ENCODE measurements at places on chromosomes 4 and X. TPM values are rescaled to one million over a fixed set of nuclear protein-coding genes. Genes with fewer than 3 reads are reported as not detected.

Gene TMPRSS11F
- total RNA-seq: not detected

Gene NEIL3
- total RNA-seq: 0.76 TPM

DNA sequence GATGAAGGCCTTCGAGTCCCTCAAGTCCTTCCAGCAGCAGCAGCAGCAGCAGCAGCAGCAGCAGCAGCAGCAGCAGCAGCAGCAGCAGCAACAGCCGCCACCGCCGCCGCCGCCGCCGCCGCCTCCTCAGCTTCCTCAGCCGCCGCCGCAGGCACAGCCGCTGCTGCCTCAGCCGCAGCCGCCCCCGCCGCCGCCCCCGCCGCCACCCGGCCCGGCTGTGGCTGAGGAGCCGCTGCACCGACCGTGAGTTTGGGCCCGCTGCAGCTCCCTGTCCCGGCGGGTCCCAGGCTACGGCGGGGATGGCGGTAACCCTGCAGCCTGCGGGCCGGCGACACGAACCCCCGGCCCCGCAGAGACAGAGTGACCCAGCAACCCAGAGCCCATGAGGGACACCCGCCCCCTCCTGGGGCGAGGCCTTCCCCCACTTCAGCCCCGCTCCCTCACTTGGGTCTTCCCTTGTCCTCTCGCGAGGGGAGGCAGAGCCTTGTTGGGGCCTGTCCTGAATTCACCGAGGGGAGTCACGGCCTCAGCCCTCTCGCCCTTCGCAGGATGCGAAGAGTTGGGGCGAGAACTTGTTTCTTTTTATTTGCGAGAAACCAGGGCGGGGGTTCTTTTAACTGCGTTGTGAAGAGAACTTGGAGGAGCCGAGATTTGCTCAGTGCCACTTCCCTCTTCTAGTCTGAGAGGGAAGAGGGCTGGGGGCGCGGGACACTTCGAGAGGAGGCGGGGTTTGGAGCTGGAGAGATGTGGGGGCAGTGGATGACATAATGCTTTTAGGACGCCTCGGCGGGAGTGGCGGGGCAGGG lies 568 bp downstream of the HTT start:
- peak; percentile 67 for DNase-seq

- no peak for DNase-seq
These were observed 109.1 kb downstream of the GPAT3 start for GRCh38 chr4:83644677-83645659.
